Activated CD8-positive, alpha-beta T cell treated with anti-CD3 and anti-CD28 coated beads for 36 hours (primary cell): ENCODE measurements at places on chromosomes 6 and 20. TPM values are rescaled to one million over a fixed set of nuclear protein-coding genes. Genes with fewer than 3 reads are reported as not detected.
A peak's percentile ranks its signal among the peaks of the same experiment; 100 is the strongest.

DNA sequence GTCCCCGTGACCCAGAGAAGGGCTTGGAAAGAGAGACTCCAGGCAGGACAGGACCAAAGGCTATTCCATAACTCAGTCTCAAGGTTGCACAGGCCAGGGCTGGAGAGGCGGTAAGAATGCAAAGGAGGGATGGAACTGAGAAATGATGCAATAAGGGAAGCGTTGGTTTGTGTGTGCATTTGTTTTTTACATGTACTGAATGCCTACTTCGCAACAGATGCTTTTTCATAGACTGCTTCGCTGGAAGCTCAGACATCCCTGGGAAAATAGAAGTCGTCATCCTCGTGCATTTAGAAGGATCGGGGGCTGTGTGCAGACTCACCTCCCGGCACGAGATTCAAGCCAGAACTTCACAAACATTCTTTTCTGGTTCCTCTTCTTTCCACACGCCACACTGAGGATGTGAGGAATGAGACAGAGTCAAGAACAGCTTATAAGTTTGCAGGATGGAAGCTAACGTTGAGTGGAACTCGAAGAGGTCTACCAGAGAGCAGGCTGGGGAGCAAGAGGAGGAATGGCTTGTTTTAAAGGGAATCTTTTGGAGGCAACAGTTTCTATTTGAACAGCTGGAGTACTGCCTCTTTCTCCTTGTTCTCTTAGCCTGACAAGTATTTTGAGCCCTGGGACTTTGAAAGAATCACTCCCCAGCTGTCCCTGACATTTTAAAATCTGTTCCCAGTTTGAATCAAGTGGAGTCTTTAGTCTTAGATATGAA lies 19.3 kb upstream of the LY86 start:
- DNase-seq = no peak

GRCh38 chr6:109722011-109722410 lies 30.9 kb downstream of the FIG4 start:
- no peak for DNase-seq

DNA sequence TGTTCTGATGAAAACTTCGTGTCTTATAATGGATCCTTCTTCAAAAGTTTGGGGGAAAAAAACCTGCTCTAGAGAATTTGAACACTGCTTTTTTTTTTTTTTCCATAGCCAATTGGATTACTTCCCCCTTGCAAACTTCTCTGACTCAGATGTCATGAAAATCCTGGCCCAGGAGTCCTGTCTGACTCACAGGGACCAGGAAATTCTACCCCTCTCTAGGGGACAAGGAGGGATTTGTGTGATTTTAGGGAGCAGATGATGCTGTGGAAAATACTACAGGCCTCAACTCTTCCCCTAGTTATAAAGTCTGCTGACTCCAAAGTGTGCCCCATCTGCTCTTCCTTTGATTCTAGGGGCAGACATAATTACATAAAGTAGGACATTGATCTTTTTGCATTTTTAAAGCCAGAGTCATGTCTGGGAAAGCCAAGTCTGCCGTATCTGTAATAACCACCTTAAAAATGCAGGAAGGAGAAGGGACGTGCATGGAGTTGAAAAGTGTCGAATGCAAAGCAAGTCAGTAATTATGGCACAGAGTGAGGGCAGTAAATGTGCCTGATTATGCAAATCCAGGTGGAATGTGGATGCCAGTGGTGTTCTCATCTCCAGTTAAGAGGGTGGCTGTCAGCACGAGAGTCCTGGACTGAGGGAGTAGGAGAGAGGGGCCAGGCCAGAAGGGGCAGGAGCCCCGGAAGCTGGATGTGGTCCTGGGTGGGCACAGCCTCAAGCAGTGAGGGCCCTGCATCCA lies 144.3 kb upstream of the SULF2 start:
- DNase-seq = no peak

- DNase-seq = no peak
Observed at GRCh38 chr6:133906050-133906449, 17.1 kb downstream of the TCF21 start.

DNA sequence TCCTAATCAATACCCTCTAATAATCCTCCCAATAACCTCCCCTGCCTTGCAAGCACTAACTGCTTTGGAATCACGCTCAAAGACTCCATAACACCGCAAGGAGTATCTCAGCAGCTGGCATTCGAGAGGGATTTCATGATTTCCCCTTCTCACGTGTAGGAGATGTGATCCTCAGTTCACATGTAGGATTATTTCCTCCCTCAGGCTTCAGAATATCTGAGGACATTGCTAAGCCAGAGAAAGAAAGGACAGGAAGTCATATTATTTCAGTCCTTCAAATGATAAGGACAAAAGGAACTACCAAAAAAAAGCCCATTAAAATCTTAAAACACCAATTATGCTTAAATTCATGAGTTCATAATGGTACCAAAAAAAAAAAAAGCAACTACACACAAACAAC lies 122.9 kb downstream of the NFATC2 start:
- no peak for DNase-seq

DNA sequence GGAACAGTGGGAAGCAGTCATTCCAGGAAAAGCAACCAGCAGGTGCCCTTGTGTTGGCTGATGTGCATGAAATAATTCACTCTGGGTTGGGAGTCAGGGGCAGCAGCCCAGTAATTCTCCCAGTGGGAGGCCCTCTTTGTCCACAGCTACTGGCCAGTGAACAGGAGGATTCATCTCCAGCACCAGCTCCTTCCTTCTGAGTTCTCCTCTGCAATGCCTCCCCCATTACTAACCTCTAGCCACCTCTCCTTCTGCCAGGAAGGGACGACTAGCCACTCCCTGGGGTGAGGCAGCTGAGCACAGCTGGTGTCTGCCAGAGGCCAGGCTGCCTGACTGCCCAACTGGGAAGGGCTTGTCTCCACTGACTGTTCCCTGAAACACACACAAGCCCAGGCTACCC lies 12.5 kb upstream of the R3HDML start:
- no peak for DNase-seq

- no peak for DNase-seq
Observed at GRCh38 chr6:165098165-165098564, 211.2 kb downstream of the C6orf118 start.

GRCh38 chr20:6914986-6915385 lies 147.5 kb downstream of the BMP2 start:
- DNase-seq = no peak

GRCh38 chr20:62698231-62698630 lies 10.4 kb upstream of the NTSR1 start:
- DNase-seq = no peak

DNA sequence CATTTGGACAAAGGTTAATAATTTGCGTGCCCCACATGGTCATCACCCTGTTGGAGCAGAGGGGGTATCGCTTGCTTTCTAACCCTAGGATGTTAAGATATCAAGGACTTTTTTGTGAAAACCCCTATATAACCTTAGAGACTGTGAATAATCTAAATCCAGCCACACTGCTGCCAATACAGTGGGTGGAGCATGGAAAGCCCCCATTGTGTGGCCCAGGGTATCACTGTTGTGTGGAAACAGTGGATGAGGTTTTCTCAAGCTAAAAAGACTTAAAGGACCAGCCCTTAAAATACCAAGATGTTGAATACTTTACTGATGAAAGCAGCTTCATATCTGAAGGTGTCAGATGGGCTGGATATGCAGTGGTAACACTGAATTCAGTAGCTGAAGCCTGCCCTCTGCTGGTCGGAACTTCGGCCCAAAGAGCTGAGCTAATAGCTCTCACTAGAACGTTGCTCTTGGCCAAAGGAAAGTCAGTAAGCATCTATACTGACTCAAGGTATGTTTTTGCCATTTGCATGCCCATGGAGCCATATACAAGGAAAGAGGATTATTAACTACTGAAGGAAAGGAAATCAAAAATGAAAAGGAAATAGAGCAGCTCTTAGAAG lies 695.2 kb downstream of the PHF3 start:
- peak; percentile 69 for DNase-seq

- DNase-seq = no peak
Observed at GRCh38 chr6:88884361-88884760, 79.1 kb downstream of the RNGTT start.

DNA sequence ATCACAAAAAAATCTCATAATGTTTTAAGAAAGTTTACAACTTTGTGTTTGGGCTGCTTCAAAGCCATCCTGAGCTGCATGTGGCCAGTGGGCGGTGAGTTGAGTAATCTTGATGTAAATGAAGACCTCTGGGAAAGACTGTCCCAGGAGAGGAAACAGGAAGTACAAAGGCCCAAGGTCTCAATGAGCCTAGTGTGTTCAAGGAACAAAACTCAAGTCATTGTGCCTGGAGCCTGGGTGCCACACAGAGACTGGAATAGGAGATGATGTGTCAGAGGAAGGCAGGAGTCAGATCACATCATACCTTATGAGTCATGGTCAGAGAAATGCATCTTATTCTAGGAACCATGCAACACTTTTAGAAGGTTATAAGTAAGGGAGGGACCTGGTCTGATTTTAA lies 51.5 kb downstream of the COL19A1 start:
- DNase-seq = peak; percentile 34

DNA sequence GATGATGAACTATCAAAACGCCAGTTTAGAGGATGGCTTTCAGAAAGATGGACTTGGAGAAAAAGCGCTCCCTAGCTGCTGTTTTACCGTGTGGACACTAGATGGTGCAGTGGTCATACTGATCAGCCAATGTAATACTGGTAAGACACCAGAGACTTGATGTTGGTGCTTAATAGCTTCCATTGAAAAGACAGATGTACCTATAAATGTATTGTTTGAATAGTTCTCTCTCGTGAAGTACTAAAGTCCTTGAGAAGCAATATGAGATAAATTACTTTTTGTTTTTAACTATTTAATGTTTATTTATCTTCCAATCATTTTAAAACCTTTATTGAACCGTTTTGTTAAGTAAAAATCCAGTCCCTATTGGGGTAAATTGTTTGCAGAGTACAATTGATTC lies 63.9 kb upstream of the FUCA2 start:
- DNase-seq = peak; percentile 61

GRCh38 chr6:23783901-23784300 lies 342.1 kb upstream of the NRSN1 start:
- DNase-seq = no peak

GRCh38 chr6:165585060-165585459 lies 78.0 kb downstream of the PDE10A start:
- no peak for DNase-seq

- DNase-seq = no peak
Observed at GRCh38 chr20:48364688-48365421, 462.9 kb downstream of the PREX1 start.

Gene AVP
- total RNA-seq = not detected

Gene MLN
- total RNA-seq = not detected

Gene CST2
- not detected for total RNA-seq

Gene SLC17A2
- total RNA-seq = not detected

Gene SLA2
- 51.5 TPM for total RNA-seq

Gene TPBG
- not detected for total RNA-seq

Gene RNF39
- total RNA-seq = not detected

Gene FOXS1
- total RNA-seq = not detected

Gene OR2B6
- total RNA-seq = not detected

Gene CCM2L
- not detected for total RNA-seq

Gene GTSF1L
- not detected for total RNA-seq
